Thoracic aorta (tissue), 2 donors: ENCODE measurements at places on chromosomes 7 and 10.

DNA sequence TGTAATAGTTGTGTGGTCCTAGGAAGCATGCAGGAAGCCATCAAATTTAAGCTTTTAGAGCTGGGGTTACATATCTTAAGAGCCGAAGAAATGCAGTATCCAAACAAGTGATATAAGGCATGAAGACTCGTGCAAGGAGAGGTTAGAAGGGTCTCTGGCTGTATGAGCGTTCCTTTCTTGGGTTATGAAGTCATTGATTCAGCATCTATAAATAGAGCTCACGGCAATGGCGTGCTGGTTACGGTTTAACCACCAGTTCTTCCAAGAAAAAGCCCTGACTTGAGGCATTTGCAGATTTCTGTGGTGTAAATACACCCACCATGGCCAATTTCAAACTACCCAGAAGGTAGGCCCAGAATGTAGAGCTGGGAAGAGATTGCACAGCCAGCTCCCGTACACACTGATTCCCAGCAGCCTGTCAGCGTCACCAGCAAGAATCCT lies 72.0 kb upstream of the KAT6B start:
- H3K36me3 ChIP-seq, result no peaks in the 10 kb centered on the region
- H3K27me3 ChIP-seq, result no peaks in the 10 kb centered on the region
- H3K27ac ChIP-seq, result no peak overlapping the region
- no peak for DNase-seq
- no peak overlapping the region for H3K4me3 ChIP-seq

DNA sequence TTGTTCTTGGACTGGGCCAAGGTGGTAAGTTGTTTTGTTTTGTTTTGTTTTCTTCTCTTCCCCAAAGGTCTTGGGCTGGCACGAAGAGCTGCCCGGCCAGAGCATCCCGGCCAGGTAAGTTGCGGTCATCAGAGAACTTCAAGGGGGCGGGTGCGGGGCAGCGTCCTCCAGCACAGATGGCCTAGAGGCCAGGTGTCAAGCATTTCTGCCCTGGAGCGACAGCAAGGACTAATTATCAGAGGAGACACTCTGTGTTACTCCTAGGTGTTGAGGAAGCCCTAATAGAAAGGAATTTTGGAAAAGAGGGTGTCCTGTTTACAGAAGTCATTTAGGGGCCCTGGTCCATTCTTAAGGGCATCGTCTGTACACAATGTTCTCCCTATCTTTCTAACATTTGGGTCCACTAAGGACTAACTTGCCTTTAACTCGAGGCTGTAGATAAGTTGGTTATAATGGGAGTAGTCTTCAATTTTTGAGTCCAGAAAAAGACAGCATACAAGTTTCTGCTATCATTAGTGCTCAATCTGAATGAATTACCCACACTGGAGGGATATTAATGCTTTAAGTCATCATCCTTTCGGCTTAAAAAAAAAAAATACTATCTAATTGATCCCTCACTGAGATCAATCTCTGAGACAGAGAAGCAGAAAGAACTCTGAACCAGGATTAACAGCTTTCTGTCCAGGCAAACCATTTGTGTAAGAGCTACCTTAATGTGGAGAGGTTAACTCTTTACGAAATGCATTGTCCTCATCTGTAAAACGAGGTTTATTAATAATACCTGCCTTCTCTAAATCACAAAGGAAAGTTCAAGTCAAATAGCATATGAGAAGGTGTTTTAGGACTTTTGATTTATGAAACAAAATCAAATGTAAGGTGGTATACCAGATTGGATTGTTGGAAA lies 1.5 kb downstream of the ITGB8 start:
- peak overlapping the region; percentile 92 for H3K27ac ChIP-seq
- no peak for DNase-seq
- no peaks in the 10 kb centered on the region for H3K36me3 ChIP-seq
- no peaks in the 10 kb centered on the region for H3K4me1 ChIP-seq

DNA sequence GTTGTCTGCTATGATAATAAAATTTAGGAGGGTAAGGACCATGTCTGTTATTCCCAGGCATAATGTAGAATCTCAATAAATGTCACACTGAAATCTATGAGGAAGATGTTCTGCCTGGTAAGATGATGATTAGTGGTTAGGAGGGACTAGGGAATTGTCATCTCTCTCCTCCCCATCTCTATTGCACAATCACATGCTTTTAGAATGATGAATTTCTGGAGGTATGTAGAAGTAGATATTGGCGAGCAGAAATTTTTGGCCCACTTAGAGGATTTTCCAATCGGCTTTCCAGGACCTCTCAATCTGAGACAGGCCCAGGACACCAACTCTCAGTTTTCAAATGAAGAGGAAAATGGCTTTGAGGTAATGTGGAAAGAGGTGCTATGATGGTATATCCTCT lies 2.0 kb upstream of the PITX3 start:
- H3K4me1 ChIP-seq, result peaks cover 47% of the 10 kb centered on the region
- no peak overlapping the region for H3K4me3 ChIP-seq
- H3K27ac ChIP-seq, result no peak overlapping the region
- H3K27me3 ChIP-seq, result no peaks in the 10 kb centered on the region
- no peak for DNase-seq

DNA sequence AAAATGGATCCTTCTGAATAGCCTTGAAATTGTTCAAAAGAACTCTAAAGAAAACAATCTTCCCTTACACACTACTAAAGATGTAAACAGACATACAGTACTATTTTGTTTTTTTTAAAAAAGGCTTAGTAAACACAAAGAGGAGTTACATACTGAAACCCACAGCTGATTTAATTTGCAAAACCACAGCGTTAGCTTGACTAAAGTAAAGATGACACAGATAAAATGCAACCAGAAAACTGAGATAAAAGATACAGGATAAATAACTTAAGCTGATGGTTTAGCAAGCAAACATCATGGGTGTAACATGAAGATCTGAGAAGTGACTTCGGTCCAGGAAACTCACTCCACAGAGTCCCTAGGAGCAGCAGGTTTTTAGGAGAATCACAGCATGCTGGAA lies 21.8 kb downstream of the PRKCQ start:
- DNase-seq, result no peak
- H3K27me3 ChIP-seq, result no peaks in the 10 kb centered on the region
- no peak overlapping the region for H3K27ac ChIP-seq
- no peaks in the 10 kb centered on the region for H3K36me3 ChIP-seq
- H3K4me3 ChIP-seq, result no peak overlapping the region

- no peak for DNase-seq
- H3K4me3 ChIP-seq, result no peak overlapping the region
- no peak overlapping the region for H3K27ac ChIP-seq
- no peaks in the 10 kb centered on the region for H3K36me3 ChIP-seq
- H3K27me3 ChIP-seq, result no peaks in the 10 kb centered on the region
Observed at GRCh38 chr7:124101173-124101768, 68.4 kb upstream of the TMEM229A start.

GRCh38 chr7:156751319-156751718 lies 110.7 kb downstream of the RNF32 start:
- H3K27ac ChIP-seq, result no peak overlapping the region
- no peaks in the 10 kb centered on the region for H3K36me3 ChIP-seq
- no peak for DNase-seq
